ENCODE measurements at places on chromosomes 3 and 15.

- no peak for DNase-seq
Observed at GRCh38 chr3:31364711-31365110, 168.0 kb upstream of the STT3B start.

- DNase-seq = no peak
Observed at GRCh38 chr3:124210899-124211298, 219.0 kb upstream of the ROPN1 start.

DNA sequence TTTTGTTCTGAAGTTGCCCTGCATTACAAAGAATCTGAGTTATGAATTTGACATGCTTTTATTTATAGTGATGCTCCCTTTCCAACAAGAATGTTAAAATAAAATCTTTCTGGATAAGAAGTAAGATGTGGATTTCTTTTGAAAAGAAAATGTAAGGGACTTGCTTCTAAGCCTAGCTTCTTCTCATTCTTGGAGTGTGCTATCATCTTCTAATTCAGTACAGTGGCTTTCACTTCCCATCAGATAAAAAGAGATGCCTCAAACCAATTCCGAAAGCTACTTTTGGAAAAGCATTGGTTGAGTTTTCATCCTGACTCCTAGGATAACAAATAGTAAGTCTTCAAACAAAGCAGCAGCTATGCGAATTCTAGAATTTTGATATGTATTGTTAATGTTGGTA is 197.0 kb upstream of the ZPLD1 start:
- DNase-seq = no peak

- DNase-seq = peak; percentile 14
Observed at GRCh38 chr3:47475029-47475569, 642 bp downstream of the SCAP start.

GRCh38 chr3:69806735-69807438 is 67.6 kb downstream of the MITF start:
- DNase-seq = no peak

DNA sequence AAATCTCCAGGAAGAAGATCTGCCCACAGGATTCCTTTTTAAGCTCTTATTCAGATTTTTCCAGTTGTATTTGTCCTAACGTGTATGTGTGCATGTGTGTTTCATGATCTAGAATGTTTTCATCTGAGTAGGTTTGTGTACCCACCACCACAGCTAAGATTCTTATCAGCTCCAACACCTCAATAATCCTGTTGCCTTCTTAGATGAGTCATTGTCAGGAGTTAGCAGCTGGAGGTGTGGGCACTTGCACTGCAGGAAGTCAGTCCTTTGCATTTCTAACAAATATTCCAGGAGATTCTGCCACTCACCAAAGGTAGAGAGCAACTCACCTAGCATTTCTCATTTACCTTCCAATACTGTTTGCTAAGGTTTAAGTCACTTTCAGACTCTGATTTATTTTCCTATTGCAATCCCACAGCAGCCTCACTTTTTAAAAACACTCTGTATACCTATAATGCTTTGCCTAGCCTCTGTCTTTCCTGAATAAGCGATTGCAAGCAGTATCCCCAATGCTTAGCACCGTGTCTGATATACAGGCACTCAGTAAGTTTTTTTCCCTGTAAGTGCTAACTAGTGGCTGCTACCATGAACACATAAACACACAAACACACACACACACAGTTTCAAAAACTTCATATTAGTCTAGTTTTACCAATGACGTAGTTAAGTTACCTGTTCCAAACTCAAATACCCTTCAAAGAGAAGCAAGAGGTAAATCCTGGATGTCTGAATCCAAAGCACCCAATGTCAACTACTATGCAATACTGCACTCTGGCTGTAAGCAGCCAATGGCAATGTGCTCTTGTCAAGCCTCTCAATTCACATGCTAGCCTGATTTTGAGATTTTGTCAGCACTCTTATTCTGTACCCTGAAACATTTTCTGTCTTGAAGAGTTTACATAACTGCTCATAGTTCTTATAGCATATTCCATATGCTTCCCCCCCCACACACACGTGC is 713.5 kb upstream of the LMCD1 start:
- DNase-seq = no peak

DNA sequence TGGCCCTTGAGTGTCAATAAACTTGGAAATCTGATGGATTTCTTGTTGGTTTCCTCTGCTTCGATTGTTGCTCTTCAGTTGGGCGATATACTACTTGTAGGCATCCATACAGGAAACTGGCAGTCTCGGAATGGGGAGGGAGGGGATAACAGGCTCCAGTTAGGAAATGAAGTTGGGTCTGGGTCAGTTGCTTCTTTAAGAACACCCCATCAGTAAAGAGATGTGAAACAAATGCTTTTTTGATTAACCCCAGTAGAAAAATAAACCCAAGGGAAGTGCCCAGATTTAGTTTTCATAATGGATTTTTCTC is 681 bp downstream of the CHMP2B start:
- no peak for DNase-seq

DNA sequence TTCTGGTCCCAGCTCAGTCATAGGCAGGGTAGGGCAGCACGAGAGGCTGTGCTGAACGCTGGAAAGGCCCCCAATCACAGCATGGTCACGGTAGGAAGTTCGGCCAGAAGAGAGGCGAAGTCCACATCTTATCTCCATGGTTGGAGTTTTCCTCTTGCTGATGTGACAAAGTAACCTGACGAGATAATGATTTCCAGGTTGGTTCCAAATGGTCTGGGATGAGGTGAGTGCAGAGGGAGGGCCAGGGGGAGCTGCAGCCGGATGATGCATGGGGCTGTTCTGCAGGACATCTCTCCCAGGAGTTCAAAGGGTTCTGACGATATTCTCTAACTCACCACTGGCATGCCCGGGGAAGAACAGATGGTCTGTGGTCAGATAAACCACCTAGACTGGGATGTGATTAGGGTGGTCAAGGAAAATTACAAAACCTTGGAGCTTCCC is 83.2 kb upstream of the WNT5A start:
- DNase-seq = no peak

GRCh38 chr15:90266061-90266431 is 574 bp downstream of the NGRN start:
- peak; percentile 40 for DNase-seq

DNA sequence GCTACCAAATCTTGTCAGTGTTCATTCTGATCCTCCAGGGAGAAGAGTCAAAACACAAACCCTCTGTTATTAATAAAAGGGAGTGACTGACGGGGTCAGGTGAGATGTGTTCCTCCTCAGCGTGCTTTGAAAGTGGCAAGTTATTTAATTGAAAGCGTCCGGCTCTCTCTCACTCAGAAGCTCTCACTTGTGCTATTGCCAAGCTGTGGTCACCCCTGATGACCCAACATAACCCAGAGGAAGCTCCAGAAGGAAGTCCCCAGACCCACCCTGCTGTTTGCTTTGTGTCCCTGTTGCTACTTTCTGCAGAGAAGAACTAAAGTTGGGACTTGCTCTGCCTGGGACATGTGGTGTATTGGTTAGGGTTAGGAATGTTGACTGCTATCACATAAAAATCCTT is 235.6 kb downstream of the EDEM1 start:
- DNase-seq = no peak

DNA sequence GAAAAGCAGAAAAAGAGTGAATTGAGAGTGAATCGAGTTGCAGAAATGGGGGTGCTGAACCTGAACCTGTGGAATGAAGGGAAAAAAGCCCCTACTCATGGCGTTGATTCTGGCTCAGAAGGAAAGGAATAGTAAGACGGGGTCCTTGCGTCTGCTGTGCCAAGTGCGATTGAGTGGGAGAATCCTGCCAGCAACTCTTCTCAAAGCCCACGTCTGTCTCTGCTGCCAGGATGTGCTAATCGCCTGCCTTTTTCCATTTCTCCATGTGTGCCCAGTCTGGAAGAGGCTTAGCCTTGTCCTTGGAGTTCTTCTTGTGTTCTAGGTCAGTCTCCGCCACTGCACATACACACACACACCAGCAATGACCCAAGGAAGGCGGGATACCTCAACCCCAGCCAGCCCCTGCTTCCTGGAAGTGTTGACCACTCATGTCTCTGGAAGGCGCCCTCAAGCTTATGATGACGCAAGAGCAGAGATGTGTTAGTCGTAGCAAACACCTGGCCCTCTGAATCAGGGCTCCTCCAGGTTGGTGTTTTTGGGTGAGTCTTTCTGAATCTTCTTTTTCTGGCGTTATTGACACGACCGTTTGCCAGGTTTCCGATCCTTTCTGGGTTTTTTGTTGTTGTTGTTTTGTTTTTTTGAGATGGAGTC is 262.4 kb upstream of the PROK2 start:
- DNase-seq = no peak

DNA sequence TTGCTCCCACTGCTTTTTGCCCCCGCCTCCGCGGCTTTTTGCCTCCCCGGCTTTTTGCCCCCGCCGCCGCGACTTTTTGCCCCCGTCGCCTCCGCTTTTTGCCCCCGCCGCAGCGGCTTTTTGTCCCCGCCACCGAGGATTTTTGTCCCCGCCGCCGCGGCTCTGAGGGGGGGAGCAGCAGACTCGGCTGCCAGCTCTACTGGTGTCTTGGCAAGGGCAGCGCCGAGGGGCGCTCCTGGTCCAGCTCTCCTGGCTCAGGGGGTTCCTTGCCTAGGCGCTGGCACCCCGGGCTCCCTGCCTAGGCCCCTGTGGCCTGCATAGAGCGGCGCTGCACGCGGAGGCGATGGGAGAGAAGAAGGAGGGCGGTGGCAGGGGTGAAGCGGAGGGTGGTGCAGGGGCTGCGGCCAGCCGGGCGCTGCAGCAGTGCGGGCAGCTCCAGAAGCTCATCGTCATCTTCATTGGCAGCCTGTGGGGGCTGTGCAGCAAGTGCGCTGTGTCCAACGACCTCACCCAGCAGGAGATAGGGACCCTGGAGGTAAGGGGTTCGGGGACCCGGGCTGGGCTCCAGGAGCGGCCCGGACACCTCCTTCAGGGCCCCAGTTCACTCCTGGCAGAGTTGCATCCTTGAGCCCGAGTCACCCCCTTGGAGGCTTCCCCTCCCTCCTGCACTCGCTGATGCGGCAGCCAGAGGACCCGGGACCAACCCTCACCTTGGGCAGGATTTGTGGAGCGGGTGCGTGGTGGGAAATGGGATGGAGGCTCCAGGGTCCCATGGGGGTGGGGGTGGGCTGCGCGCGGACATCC is 642.4 kb downstream of the GOLGA6L6 start:
- DNase-seq = no peak

DNA sequence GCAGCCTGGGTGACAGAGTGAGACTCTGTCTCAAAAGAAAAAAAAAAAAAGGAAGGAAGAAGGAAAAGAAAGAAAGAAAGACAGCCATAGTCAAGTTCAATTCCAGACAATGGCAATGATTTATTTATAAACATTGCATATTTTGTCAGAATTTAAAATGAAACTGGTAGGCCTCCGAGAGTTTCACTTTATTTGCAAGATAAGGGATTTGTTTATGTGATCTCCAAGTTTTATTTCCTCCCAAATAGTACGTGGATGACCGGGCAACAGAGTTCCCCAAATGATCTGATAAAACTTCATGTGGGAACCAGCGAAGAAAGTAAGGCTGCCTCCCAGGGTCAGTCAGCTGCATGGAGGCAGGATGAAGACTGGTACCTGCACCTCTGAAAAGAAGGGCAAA is 28.6 kb upstream of the MOBP start:
- DNase-seq = no peak

DNA sequence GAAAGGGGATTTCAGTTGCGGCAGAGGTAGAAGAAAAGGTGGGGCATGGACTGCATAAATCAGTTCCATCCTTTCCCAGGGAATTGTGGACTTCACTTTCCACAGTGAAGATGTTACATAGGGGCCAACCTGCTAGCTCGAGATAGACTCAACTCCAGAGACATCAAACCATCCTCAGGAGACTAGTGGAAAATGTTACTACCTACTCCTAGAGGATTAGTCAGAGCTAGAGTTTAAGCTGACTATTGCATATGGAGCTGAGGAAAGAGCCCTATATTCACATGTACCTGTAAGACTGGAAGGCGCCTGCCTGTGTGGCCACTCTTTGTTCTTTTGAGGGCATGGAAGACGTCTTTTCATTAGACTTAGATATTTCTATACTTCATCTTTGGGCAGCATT is 69.2 kb downstream of the KLHL25 start:
- no peak for DNase-seq

GRCh38 chr15:57551715-57552677 is 39.7 kb upstream of the MYZAP start:
- no peak for DNase-seq

GRCh38 chr3:73908218-73908617 is 283.5 kb upstream of the PDZRN3 start:
- no peak for DNase-seq

DNA sequence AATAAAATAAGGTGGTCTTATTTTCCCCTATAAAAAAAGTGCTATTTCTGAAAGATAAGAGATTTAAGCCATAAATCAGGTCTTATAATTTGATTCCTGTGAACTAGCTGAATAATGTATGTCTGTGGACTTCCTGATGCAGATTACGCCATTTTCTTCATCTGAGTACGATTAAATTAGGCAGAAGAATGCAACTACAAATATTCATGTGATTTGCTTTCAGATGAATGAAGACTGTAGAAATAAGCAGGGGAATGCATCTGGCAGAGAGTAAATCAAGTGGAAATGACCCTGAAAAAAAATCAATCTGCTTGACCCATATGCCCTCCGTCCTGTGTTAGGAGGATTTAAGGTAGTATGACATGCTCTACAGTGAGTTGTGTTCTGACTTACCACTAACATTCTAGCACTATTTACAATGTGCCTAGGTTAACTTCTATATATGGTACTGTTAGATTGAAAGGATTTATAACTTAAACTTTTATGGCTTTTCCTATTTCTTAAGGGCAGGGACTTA is 14.7 kb downstream of the BNIP2 start:
- no peak for DNase-seq

DNA sequence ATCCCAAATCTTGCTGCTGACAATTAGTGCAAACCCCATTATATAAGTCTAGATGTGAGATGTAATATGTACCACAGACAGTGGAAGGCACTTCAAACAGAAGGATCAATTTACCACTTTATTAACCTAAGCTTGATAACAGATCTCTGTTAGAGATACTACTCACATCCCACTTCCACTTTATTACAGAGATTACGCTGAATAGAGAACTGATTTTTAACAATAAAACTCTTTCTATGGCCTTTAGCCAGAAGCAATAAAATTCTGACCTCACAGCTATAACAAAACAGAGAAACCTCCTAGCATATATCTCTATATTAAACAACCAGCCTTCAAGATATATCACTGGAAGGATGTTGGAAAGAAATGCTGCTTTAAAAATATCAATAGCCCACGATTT is 517.7 kb downstream of the MAGI1 start:
- DNase-seq = no peak

DNA sequence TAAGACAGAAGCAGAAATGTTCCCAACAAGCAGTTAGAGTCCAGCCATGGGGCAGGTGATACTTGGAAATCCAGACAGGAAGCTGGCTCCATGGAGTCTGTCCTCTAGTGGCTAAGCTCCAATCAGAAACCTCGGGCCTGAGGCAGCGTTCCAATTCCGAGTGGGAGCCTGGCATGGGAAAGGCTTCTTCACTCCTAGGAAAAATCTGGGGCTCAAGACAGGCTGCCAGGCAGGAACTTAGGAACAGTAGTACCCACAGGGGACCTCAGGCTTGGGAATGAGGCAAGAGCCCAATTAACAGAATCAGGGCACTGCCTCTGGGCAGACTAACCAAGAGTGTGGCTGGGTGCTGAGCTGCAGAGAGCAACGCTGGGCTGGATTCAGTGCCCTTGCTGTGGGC is 6.2 kb upstream of the ATP13A4 start:
- DNase-seq = no peak
